ENCODE measurements at places on chromosomes 12 and 14. TPM values are rescaled to one million over a fixed set of nuclear protein-coding genes. Genes with fewer than 3 reads are reported as not detected.

GRCh38 chr12:108295641-108296040 lies 43.5 kb downstream of the CMKLR1 start:
- H3K36me3 ChIP-seq: no peaks in the 10 kb centered on the region
- no peak overlapping the region for H3K4me3 ChIP-seq
- no peak for DNase-seq
- H3K27me3 ChIP-seq: no peaks in the 10 kb centered on the region
- no peak overlapping the region for H3K27ac ChIP-seq
- no peaks in the 10 kb centered on the region for H3K4me1 ChIP-seq

DNA sequence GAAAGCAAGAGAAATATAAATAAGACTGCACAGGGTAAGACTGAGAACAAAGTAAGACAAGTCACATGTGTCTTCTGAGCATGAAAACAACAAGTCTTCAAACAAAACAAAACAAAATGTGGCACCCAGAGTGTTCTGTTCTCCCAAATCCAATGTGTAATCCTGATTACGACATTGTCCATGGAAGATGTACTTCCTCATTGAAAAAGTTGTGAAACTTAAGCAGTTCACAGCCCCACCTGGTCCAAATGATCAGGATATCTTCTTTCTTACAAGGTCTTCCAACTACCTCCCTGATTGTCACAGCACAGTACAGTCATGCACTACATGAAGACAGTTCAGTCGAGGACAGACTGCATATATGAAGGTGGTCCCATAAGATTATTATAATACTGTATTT lies 23.3 kb upstream of the NEK9 start:
- no peaks in the 10 kb centered on the region for H3K4me1 ChIP-seq
- H3K36me3 ChIP-seq: no peaks in the 10 kb centered on the region
- DNase-seq: no peak
- H3K4me3 ChIP-seq: no peak overlapping the region

DNA sequence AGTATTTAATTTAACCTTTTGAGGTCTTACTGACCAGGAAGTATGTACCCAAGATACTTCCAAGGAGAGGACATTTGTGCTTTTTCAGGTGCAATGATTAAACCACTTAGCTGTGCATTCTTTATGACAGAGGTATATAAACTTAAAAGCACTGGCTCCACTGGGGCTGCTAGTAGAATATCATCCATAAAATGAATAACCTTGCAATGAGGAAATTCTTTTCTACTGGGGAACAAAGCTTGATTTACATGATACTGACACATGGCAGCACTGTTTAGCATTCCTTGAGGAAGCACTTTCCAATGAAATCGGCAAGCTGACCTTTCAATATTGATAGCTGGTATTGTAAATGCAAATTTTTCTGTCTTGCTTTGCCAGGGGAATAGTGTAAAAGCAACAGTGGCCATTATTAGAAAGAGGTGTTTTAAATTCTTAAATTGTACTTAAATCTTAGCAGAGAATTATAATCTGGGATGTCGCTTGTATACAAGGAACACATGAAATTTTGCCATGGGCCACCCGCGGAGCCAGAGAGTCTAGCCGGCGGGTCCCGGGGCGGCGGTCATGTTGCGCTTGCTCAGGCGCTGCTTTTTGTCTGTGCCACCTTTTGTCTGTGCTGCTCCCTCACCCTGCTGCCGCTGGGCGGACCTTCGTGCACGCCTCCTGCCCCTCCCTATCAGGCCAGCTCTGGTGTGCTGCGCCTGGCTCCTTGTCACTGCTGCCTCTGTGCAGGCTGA lies 20.9 kb upstream of the BLTP3B start:
- peak; percentile 77 for DNase-seq
- H3K27me3 ChIP-seq: no peaks in the 10 kb centered on the region
- no peaks in the 10 kb centered on the region for H3K36me3 ChIP-seq

DNA sequence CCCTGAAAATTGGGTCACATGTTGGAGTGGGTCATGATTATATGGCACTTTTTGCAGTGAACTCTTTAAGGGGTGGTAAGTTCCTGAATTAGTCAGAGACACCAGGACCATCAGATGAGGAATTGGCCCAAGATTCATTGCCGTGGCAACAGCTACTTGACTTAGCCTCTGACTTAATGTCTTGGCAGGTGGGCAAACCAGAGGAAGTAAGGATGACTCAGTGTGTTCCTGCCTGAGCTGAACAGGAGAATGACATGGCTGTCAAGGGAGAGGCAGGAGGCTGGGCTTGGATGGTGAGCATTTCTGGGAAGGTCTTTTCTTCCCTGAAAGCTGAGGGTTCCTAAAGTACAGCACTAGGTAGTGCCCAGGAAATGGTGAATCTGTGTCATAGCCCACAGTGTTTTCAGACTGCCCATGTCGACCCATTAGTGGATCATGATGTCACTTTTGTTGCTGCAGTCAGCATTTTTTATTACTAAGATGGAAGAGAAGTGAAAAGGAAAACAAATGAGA lies 170.1 kb upstream of the PWP1 start:
- no peak for DNase-seq
- no peak overlapping the region for H3K4me3 ChIP-seq
- H3K27me3 ChIP-seq: no peaks in the 10 kb centered on the region

- no peaks in the 10 kb centered on the region for H3K27me3 ChIP-seq
- peak overlapping the region; percentile 52 for H3K27ac ChIP-seq
- DNase-seq: peak; percentile 63
- no peaks in the 10 kb centered on the region for H3K4me1 ChIP-seq
- no peak overlapping the region for H3K4me3 ChIP-seq
- no peaks in the 10 kb centered on the region for H3K36me3 ChIP-seq
These were observed 35.9 kb upstream of the FOS start for GRCh38 chr14:75242546-75243273.

DNA sequence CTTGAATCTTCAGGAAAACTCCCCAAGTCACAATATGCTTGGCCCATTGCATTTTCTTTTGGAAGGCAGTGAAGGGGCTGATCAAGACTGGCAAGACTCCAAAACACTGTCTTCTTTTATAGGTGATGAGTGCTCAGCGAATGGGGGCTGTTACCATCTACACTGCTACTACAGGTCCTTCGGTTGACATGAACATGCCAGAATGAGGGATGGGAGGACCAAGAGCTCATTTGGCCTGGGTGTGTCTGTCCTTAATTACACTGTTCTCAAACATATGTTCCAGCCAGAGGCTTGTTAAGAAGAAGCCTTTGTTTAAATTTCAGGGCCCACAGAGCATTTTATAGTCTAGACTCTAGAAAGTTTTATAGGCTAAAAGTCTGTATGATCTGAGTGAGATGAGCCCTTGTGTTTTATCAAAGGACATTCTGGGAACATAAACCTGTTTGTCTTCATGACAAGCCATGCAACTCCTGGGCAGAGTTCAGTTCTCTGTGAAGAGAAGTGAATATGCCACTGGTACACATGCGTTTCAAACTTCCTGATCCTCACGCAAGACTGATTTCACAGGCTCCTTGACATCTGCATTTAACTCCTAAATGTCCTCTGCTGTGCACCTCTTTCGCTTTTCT lies 4.7 kb upstream of the FAM234B start:
- H3K27ac ChIP-seq: peak overlapping the region; percentile 40
- H3K4me3 ChIP-seq: no peak overlapping the region
- DNase-seq: peak; percentile 65
- H3K36me3 ChIP-seq: no peaks in the 10 kb centered on the region
- H3K27me3 ChIP-seq: no peaks in the 10 kb centered on the region
- peaks cover 5% of the 10 kb centered on the region for H3K4me1 ChIP-seq

- no peak overlapping the region for H3K4me3 ChIP-seq
- no peaks in the 10 kb centered on the region for H3K27me3 ChIP-seq
- no peak overlapping the region for H3K27ac ChIP-seq
- peaks cover 3% of the 10 kb centered on the region for H3K4me1 ChIP-seq
- H3K36me3 ChIP-seq: peaks cover 4% of the 10 kb centered on the region
These were observed 19.2 kb downstream of the P2RX4 start for GRCh38 chr12:121228919-121229665.

GRCh38 chr14:73731111-73731510 lies 16.9 kb upstream of the PNMA1 start:
- peak; percentile 76 for DNase-seq
- peaks cover 18% of the 10 kb centered on the region for H3K36me3 ChIP-seq

DNA sequence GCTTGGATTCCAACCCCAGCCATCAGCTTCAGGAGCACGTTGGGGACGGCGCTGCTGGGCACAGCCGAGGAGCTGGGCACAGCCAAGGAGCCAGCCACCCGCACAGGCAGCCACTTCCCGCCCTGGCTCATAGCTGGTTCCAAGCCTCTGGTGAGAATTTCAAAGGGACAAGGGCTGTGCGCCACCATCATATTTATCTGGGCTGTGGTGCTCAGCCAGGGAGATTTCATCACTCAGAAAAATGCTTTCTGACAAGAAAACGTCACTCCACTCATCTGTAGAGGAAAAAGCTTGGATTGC lies 66.4 kb downstream of the GALNT9 start:
- H3K4me3 ChIP-seq: no peak overlapping the region
- H3K27me3 ChIP-seq: peaks cover 2% of the 10 kb centered on the region
- no peaks in the 10 kb centered on the region for H3K4me1 ChIP-seq
- no peak overlapping the region for H3K27ac ChIP-seq

- H3K36me3 ChIP-seq: no peaks in the 10 kb centered on the region
- no peak for DNase-seq
- H3K4me3 ChIP-seq: no peak overlapping the region
- no peaks in the 10 kb centered on the region for H3K4me1 ChIP-seq
- no peak overlapping the region for H3K27ac ChIP-seq
These were observed 1110.3 kb downstream of the FLRT2 start for GRCh38 chr14:86640288-86640687.

- H3K4me3 ChIP-seq: no peak overlapping the region
- H3K27me3 ChIP-seq: no peaks in the 10 kb centered on the region
- H3K4me1 ChIP-seq: no peaks in the 10 kb centered on the region
- no peak for DNase-seq
These were observed 323.4 kb downstream of the VRK1 start for GRCh38 chr14:97120611-97121031.

DNA sequence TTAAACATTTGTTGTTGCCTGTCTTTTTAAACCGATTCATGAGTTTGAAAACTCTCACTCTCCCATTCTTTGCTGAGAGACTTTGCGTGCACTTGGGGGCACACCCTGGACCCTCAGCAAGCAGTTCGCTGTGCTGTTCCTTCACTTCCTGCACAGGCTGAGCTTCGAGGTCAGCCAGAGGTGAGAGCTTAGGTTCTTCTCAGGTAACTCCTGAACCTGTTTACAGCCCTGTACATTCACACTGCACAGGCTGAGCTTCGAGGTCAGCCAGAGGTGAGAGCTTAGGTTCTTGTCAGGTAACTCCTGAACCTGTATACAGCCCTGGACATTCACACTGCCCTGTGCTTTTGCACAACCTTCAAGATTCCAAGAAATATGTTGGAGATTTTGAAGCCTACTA lies 9.8 kb upstream of the CLECL1 start:
- no peaks in the 10 kb centered on the region for H3K27me3 ChIP-seq
- DNase-seq: no peak
- peak overlapping the region; percentile 19 for H3K27ac ChIP-seq

GRCh38 chr12:21330682-21331253 lies 3.9 kb downstream of the SLCO1A2 start:
- no peak overlapping the region for H3K27ac ChIP-seq
- H3K4me1 ChIP-seq: no peaks in the 10 kb centered on the region
- no peak overlapping the region for H3K4me3 ChIP-seq
- no peaks in the 10 kb centered on the region for H3K27me3 ChIP-seq

DNA sequence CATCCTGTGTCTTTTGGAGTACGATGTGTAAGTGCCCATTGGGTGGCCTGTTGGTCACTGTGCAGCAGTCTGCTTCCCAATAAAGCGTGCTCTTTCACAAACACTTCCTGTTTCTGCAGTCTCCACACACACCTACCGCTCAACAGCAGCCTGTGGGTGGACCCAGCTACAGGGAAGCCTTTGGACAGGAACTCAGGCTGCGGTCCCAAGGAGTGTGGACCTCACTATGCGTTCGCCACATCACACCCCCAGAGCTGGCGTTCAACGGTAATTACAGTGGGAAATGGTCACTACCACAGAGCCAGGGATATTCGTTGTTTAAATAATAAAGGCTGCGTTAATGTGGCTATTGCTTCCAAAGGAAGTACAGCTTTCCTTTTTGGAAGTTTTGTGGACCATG lies 16.2 kb downstream of the PSMC1 start:
- H3K4me1 ChIP-seq: no peaks in the 10 kb centered on the region
- no peak overlapping the region for H3K27ac ChIP-seq
- no peak overlapping the region for H3K4me3 ChIP-seq
- no peaks in the 10 kb centered on the region for H3K36me3 ChIP-seq

- H3K4me3 ChIP-seq: no peak overlapping the region
- H3K27ac ChIP-seq: no peak overlapping the region
- no peak for DNase-seq
- H3K36me3 ChIP-seq: no peaks in the 10 kb centered on the region
These were observed 66.8 kb upstream of the CFL2 start for GRCh38 chr14:34781242-34781641.

GRCh38 chr12:123836292-123836691 lies 74.2 kb downstream of the DNAH10 start:
- no peaks in the 10 kb centered on the region for H3K4me1 ChIP-seq
- no peaks in the 10 kb centered on the region for H3K36me3 ChIP-seq
- no peaks in the 10 kb centered on the region for H3K27me3 ChIP-seq

DNA sequence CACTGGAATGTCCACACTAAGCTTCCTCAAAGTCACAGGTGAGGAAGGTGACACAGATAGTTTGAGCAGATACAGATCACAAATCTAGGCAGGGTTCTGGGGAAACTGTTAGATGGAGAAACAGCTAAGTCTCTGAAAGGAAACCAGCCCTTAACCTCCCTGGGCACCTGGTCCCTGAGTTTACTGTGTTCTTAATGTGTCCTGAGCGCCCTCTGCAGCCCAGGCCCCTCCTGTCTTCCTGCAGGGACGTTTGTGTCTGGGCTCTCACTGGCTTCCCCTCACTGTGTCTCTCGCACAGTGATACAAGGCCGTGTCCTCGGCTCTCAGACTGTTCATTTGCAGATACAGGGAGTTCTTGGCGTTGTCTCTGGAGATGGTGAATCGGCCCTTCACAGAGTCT lies 684.3 kb downstream of the TMEM121 start:
- no peak overlapping the region for H3K4me3 ChIP-seq

DNA sequence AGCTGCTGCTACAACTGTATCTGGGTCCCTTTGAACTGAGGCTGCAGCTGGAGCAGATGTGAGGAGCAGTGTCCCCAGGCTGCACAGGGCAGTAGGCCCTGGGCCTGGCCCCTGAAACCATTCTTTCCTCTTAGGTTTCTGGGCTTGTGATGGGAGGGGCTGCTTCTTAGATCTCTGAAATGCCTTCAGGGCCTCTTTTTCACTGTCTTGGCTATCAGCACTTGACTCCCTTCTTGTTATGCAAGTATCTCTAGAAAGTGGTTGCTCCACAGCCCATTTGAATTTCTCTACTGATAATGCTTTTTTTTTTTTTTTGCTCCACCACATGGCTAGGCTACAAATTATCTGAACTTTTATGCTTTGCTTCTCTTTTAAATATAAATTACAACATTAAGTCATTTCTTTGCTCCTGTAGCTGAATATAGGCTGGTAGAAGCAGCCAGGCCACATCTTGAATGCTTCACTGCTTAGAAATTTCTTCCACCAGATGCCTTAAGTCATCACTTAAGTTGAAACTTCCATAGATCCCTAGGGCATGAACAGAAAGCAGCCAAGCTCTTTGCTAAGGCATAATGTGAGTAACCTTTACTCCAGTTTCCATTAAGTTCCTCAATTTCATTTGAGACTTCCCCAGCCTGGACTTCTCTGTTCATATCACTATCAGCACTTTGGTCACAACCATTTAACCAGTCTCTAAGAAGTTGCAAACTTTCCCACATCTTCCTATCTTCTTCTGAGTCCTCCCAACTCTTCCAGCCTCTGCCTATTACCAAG lies 41.1 kb downstream of the ACSM4 start:
- H3K4me3 ChIP-seq: no peak overlapping the region
- H3K27me3 ChIP-seq: no peaks in the 10 kb centered on the region
- no peaks in the 10 kb centered on the region for H3K36me3 ChIP-seq
- no peaks in the 10 kb centered on the region for H3K4me1 ChIP-seq
- no peak for DNase-seq

Gene REM2
- total RNA-seq: 0.62 TPM

Gene TAS2R7
- not detected for total RNA-seq

Gene KRT82
- total RNA-seq: not detected

Gene NDRG2
- total RNA-seq: 304 TPM

Gene UNC79
- total RNA-seq: 1.0 TPM

Gene RPGRIP1
- 6.8 TPM for total RNA-seq

Gene UTP20
- 26.6 TPM for total RNA-seq
